ENCODE measurements at places on chromosomes 11 and 22.

DNA sequence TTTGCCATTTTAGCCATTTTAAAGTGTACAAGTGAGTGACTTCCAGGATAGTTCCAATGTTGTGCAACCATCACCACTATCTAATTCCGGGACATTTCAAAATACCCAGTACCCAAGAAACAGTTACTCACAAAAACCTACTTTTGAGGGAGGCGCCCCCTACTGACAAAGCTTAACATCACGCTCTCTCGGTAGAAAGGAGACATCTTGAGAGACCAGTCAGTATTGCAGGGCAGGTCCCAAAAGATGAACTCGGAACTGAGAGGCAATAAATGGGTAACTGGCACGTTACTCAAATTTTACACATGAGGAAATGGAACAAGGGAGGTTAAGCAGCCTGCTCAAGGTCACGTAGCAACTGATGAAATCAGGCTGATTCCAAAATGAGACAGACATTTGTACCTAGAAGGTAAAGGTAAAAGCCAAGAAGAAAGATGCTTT, 50.0 kb upstream of the POU2AF1 start:
- DNase-seq = no peak

- peak; percentile 99 for DNase-seq
Measured at GRCh38 chr22:36329254-36330078, 58.3 kb downstream of the MYH9 start.

GRCh38 chr11:88779577-88779976, 286.2 kb downstream of the GRM5 start:
- no peak for DNase-seq

DNA sequence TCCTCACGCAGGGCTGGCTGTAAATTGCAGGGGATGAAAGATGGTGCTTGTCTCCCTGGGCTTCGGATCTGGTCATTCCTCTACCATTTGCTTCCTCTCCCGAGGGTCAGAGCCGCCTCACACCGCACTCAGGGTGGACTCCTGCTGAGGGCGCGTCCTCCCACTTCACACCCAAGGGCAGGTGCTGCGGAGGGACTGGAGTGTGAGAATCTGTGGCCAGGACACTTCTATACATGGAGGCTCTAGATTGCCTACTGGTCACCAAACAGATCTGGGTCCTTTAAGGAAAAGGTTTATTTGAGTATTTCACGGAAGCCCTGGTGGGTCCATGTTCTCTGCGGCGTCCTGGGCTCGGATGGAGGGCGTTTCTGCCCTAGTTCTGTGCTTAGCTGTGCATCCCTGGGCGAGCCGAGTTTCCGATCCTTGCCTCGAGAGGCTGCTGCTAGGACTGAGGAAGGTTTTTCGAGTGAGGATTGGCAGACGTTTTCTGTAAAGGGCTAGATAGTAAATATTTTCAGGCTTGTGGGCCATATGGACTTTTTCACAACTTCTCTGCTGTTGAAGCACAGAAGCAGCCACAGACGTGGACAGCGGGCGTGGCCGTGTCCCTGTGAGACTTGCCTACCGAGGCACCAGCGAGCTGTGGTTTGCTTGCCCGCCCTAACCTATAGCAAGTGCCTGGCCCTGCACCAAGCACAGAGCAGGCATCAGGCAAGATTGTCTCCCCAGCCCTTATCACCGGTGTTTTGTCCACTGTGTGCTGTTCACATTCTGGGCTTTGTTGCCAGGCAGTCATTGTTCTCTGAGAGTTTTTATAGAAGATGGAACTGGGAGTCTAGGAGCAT, 279.0 kb downstream of the TBC1D22A start:
- no peak for DNase-seq

GRCh38 chr11:114618139-114618538, 22.6 kb upstream of the NXPE4 start:
- no peak for DNase-seq

- DNase-seq = no peak
Measured at GRCh38 chr22:39634530-39635405, 64.2 kb downstream of the CACNA1I start.

- DNase-seq = no peak
Measured at GRCh38 chr11:28657378-28658030, 549.3 kb downstream of the METTL15 start.

- no peak for DNase-seq
Measured at GRCh38 chr11:93820847-93821246, 29.6 kb downstream of the VSTM5 start.

DNA sequence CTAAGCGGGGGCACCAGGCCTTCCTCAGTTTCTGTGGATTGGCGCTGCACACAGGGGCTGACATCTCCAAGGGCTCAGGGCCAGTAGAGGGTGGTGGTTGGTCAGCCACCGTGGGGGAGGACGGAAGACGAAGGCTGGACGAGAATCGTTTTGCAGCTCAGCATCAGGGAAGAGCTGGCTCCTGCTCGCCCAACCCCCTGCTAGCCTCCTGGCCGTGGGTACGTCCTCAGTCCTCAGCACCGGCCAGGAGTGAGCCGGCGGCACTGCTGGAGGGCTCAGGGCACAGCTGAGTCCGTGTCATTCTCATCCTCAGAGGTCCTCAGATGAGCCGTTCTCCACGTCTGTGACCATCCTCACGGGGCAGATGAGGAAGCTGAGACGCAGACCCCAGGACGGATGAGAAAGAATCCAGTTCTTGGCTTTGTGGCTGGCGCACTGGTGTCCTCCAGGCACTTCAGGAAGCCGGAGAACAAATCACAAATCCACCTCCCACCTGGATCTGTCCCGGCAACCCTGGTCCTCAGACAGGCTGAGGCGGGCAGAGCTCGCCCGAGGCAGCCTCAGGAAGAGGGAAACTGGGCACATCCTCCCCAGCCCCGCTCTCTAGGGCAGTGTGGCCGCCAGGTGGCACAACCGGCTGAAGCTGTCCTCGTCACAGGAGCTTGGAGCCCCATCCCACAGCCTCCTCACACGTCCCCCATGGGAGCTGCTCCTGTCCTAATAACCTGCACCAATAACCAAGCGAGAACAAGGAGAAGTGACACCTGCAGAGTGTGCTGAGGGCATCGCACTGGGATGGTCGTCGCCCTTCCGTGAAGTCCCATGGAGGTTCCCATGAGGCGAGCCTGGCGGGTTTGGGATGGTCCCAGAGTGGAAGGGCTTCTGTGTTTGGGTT, 393.7 kb downstream of the BRD1 start:
- DNase-seq = no peak

- no peak for DNase-seq
Measured at GRCh38 chr11:12106501-12106900, 3.9 kb upstream of the MICAL2 start.
